ENCODE measurements at places on chromosomes 5 and 9. TPM values are rescaled to one million over a fixed set of nuclear protein-coding genes. Genes with fewer than 3 reads are reported as not detected.

DNA sequence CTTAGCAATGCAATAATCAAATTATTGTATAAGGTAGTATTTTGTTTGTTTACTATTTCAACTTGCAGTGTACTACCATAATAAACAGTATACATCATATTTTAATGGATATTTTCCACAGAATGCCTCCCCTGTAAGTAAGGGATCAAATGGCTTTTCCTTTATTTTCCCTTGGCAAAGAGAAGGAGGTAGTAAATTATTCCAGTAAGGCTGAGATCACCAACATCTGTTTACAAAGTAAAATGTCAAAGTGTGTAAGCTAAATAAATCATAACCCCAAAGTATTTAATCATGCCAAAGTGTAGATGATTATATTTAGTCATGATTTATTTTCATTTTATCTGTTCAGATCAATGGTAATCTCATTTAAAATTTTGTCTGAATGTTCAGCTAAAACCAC, 537.6 kb downstream of the PRDM9 start:
- DNase-seq, result no peak

- DNase-seq, result no peak
Observed at GRCh38 chr5:174409070-174409469, 315.3 kb upstream of the MSX2 start.

DNA sequence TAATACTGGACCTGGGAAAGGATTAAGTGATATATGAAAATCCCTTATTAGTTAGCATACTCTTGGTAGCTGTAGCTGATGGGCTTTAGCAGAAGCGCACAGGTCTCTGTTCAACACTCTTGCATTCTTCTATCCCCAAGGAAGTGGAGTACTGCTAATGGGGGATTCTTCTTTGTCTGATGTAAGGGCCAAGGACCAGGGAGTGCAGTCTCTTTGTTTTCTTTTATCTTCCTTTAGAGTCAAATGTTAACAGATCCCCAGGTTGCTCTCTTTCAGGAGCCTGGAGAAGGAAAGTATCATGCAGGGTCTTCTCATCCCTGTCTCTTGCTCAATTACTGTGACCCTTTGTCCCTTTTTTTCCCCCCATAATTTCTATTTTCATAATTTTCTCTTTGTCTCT, 1146.9 kb upstream of the DMAC1 start:
- no peak for DNase-seq

DNA sequence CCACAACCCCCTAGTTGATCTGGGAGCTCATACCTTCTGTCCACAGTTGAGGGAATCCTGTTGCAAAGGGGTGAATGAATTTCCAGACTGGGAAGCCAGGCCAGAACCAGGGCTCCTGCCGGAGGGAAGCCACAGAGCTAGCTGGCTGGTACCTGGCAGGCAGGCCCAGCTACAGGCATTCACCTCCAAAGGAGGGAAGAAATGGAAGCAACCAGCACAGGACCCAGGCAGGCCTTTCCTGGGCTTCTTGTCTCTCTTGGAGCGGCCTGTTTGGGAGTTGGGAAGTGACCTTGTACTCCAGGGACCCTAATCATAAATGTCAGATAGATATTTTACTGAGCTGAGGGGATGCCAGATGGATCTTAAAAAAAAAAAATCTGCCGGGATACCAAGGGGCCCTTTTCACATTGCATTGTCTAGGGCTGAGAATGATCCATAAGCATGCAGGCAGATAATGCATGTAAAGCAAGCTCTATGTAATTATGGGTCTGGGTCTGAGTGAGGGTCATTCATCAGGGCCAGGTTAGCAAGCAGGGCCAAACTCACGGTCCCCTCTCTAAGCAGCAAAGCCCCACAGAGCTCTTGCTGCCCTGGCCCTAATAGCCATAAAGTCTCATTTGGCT, 8.4 kb downstream of the NR2F1 start:
- DNase-seq, result no peak

DNA sequence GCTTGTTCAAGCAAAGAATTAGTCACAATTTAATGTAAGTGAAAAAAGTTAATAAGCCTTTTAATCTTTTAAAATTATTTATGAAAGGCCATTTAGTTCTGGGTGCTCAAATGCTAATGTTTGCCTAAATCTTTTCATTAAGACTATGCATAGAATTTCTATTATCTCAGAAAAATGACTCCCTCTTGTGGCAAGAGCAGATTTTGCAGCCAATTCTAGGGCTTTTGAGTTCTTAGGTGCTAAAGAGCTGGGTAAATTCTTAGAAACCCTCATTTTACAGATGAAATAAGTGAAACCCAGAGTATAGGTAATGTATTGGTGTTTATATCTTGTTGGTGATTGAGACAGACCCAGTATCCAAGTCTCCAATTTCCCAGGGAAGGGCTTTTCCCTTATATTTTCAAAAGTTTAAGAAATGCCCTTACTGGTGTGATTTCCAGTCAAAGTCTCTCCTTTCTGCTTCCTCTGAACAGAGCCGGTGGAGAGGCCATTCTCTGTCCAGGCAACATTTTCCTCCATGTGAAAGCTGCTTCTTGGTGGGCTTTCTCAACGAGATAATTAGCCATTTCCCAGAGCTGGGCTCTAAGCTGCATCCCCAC, 24.1 kb upstream of the PCSK5 start:
- DNase-seq, result peak; percentile 34

GRCh38 chr9:34451545-34451944, 6.8 kb downstream of the FAM219A start:
- DNase-seq, result no peak

DNA sequence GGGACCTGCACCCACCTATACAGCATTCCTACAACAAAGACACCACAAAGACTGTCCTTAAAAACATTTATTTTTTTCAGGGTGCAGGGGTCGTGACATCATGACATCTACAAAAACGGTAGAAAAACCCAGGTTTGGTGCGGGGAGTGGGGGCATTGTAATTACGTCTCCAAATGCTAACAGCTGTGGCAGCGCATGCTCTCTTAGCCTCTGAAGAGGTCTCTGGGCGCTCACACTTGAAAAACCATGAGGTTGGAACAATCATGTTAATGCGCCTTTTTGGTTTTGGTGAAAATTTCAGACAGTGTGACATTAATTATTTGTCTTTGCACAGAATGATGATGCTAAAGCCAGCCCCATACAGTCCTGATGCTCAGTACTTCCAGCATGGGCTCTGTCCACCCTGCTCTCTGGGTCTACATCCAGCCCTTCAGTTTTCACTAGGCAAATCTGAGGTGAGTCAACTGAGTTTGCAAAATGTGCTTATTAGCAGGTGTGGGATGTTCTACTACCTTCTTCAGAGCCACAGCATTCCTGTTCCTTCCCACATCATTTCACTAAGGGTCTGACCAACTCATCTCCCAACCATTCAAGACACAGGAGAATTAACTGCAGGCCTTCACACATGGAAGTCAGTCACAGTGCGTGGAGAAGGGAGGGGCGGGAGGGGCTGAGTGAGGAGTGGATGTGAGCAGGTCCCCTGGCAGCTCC, 14.1 kb downstream of the ALDH1B1 start:
- no peak for DNase-seq

- no peak for DNase-seq
Observed at GRCh38 chr9:24620741-24621140, 75.0 kb upstream of the IZUMO3 start.

- DNase-seq, result no peak
Observed at GRCh38 chr5:159891371-159891770, 24.9 kb upstream of the ADRA1B start.

DNA sequence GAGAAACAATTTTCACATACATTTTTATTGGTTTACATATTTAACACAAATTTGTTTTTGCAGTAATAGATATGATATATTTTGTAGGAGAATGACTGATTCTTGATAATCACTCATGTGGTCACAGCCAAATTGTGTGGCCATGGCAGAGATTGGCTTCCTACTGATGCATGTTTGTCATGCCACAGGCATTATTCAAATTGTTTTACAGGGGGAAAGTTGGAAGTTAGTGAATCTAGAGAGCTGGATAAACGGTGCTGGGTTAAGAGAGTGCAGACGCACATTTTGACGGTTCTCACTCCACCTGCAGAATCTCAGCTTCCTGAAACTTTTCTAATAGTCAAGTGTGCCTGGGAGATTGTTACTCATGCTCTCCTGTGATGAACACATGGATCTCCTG, 91.1 kb upstream of the FBN2 start:
- DNase-seq, result no peak

GRCh38 chr5:94968507-94969095, 316.3 kb downstream of the MCTP1 start:
- DNase-seq, result no peak

- DNase-seq, result no peak
Observed at GRCh38 chr5:124996023-124996763, 249.8 kb upstream of the ZNF608 start.

DNA sequence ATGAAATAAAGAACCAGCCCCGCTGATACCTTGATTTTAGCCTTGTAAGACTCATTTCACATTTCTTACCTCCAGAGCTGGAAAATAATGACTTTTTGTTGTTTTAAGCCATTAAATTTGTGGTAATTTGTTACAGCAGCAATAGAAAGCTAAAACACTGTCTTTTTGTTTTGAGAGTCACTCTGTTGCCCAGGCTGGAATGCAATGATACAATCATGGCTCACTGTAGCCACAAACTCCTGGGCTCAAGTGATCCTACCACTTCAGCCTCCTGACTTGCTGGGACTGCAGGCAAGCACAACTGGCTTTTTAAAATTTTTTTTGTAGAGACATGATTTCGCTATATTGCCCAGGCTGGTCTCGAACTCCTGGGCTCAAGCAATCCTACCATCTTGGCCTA, 34.7 kb upstream of the MYO10 start:
- no peak for DNase-seq

- DNase-seq, result no peak
Observed at GRCh38 chr9:81259896-81260295, 429.5 kb downstream of the TLE1 start.

- no peak for DNase-seq
Observed at GRCh38 chr5:177124486-177124991, 9.0 kb upstream of the NSD1 start.

DNA sequence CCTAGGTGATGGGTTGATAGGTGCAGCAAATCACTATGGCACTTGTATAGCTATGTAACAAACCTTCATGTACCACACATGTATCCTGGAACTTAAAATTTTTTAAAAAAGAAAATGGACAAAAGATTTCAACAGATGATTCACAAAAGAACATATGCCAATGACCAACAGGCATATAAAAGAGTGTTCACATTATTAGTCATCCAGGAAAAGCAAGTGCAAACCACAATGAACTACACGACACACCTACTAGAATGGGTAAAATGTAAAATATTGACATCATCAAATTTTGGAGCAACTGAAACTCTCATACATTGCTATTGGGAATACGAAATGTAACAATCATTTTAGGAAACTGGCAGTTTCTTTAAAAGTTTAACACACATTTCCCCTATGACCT, 109.9 kb downstream of the YIPF5 start:
- DNase-seq, result no peak

DNA sequence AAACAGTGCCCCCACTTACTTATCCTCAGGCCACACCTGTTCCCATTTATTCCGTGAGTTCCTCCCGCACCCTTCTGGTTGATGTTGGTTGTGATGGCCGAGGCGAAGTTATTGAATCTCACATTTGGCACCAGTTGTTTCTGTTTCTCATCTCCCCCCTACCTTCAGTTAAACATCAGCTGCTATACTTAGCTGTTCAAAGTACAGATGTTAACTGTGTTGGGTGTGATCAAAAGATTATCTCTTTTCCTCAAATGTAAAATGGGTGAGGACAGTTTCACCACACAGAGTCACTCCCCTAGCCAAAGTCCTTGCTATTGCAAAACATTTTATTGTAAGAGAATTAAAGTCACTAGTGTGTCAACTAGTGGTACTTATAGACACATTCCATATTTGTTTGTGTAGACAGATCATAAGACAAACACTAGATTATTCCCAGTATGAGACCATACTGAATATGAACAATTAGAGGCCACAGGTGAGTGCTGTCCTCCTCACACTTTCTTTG, 43.2 kb upstream of the PRSS3 start:
- DNase-seq, result no peak

GRCh38 chr9:129033216-129033615, 3.2 kb upstream of the MIGA2 start:
- no peak for DNase-seq

GRCh38 chr9:34490360-34490759, 31.8 kb downstream of the DNAI1 start:
- DNase-seq, result no peak

DNA sequence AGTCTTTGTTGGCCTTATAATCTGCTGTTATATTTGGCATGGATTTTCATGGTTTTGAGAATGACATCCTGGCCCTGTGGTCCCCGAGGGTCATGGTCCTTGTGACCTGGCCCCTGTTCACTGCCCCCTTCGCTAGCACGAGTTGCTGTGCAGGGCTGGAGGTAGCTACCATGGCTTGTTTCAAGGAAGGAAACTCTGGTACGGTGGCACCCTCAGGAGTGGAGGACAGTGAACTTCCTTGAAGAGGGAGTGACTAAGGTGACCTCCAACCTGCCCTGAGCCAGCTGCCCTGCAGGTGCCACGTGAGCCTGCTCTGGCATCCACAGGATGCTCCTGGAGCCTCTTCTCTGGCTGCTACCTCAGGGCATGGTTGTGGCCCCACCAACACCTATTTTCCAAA, 62.1 kb downstream of the MTAP start:
- DNase-seq, result no peak

DNA sequence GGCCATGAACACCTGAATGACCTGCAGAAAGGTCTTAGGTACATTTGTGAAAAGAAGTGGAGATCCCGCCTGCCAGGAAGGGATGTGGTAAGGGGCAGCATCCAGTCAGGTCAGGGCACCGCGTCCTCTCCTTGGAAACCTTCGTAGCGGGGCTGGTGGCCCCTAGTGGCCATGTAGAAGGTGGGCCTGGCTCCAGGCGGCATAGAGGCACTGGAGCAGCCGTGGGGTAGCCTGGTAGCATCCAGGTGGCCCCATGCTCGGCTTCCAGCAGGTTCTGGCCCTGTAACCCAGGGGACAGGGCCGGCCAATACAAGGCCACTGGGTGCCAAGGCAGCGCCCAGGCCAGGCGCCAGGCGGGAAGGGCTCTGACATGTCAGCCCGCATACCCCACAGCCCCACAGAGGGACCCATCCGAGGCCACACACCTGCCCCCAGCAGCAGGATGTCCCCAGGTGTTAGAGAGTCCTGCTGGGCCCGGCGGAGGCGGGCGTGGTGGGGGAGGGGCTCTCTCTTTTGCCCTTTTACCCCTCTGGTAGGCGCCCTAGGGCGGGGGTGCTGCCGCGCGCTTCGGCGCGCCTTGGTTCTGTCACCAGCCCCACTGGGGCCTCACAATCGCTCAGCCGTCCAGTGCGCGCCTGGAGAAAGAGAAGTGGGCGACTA, 58.3 kb upstream of the SPATA31E1 start:
- no peak for DNase-seq

GPR151 gene
- total RNA-seq, result not detected

ZNF484 gene
- 9.4 TPM for total RNA-seq

ADRB2 gene
- total RNA-seq, result 32.1 TPM

BTNL3 gene
- total RNA-seq, result 0.24 TPM

RGS7BP gene
- total RNA-seq, result 0.65 TPM

AGXT2 gene
- not detected for total RNA-seq

TRPM3 gene
- total RNA-seq, result 1.9 TPM

SLC27A6 gene
- total RNA-seq, result not detected

TMOD1 gene
- 23.6 TPM for total RNA-seq

BNIP1 gene
- total RNA-seq, result 9.1 TPM

PRKACG gene
- not detected for total RNA-seq

SLCO6A1 gene
- total RNA-seq, result not detected

SLC25A48 gene
- total RNA-seq, result not detected

LRRC19 gene
- total RNA-seq, result not detected

TEX48 gene
- total RNA-seq, result not detected

TNFSF15 gene
- total RNA-seq, result 0.36 TPM

OR1Q1 gene
- total RNA-seq, result not detected
